ENCODE measurements at places on chromosomes 7 and 10. TPM values are rescaled to one million over a fixed set of nuclear protein-coding genes. Genes with fewer than 3 reads are reported as not detected.

DNA sequence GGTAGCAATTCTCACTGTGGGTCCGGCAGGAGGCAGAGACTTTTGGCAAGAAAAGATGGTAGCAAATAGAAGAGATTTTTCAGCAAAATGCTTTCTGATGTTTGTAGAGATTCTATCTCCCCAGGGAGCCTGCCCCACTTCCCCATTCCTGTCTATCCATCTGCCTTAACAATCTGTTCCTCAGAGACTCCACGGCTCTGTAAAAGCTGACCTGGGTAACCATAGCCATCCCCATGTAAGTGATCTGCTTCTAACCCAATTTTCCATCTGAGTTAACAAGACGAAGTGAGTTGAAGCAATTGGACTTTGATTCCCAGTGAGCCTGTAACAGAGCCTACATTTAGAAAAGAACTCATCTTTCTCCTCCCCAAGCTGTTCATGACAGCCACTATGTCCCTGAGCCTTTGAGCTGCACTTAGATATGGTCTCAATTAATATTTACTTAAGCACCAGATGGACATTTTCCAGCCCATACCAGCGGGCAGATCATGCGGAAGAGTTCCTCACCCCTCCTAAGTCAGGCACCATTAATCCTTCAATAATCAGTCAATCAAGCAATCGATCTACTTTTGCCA lies 896.1 kb downstream of the CCSER2 start:
- no peak overlapping the region for H3K27ac ChIP-seq
- no peaks in the 10 kb centered on the region for H3K36me3 ChIP-seq
- no peak overlapping the region for H3K4me3 ChIP-seq
- no peaks in the 10 kb centered on the region for H3K27me3 ChIP-seq
- no peaks in the 10 kb centered on the region for H3K4me1 ChIP-seq
- no peak for DNase-seq

GRCh38 chr7:16791905-16792698 lies 12.7 kb downstream of the AGR2 start:
- H3K27me3 ChIP-seq = no peaks in the 10 kb centered on the region
- H3K36me3 ChIP-seq = peaks cover 19% of the 10 kb centered on the region
- H3K27ac ChIP-seq = no peak overlapping the region
- DNase-seq = no peak

DNA sequence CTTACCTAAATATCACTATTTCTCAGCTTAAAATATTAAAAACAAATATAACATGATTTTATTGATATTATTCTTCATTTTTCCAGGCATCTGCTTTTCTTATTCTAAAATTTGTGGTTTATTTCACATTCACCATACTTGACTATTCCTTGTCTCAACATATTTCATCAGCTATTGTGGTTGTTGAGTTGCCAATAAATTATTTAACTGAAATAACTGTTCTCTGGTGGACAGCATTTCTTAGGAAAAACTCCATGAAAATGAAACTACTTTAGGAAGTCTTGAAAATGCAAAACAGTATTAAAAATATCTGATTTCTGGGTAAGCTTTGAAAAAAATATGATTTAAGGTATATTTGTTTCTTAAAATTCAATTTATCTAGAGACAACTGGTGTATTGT lies 122.9 kb upstream of the SEMA3A start:
- no peak for DNase-seq
- H3K27ac ChIP-seq = no peak overlapping the region
- H3K4me1 ChIP-seq = no peaks in the 10 kb centered on the region
- H3K27me3 ChIP-seq = no peaks in the 10 kb centered on the region

- H3K36me3 ChIP-seq = no peaks in the 10 kb centered on the region
- H3K4me1 ChIP-seq = no peaks in the 10 kb centered on the region
- DNase-seq = peak; percentile 79
- peak within 1 kb of the TSS; percentile 86 for H3K4me3 ChIP-seq
- H3K27ac ChIP-seq = no peak within 1 kb of the TSS
Measured at GRCh38 chr7:129144095-129144833, at the start of gene TSPAN33. Gene TSPAN33 (plus strand): TSS chr7:129144707. CDS start chr7:129144981, 274 bp downstream.

- no peak overlapping the region for H3K27ac ChIP-seq
- H3K36me3 ChIP-seq = no peaks in the 10 kb centered on the region
- H3K4me3 ChIP-seq = no peak overlapping the region
Measured at GRCh38 chr10:34094146-34094696, 720.9 kb downstream of the PARD3 start.

DNA sequence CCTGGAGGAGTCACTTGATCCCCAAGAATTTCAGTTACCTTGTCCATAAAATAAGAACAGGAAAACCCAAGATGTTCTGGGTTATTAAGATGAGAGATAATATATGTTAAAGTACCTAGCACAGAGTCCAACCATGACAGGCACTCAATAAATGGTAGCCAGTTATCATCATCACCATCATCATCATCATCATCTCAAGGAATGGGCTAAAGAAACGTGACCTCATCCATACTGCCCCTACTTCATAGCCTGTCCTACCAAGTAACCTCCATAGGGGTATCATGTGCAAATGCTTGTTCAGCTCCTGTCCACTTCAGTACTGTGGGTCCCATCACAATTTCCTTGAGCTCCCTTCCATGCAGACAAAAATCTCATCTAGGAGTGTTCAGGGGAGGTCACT lies 14.4 kb downstream of the FGFR2 start:
- H3K36me3 ChIP-seq = no peaks in the 10 kb centered on the region
- no peak overlapping the region for H3K4me3 ChIP-seq
- peaks cover 12% of the 10 kb centered on the region for H3K4me1 ChIP-seq
- no peak for DNase-seq
- H3K27ac ChIP-seq = no peak overlapping the region

The ARF5 gene
- total RNA-seq = 163 TPM

The PRXL2A gene
- total RNA-seq = not detected

The GOLGA7B gene
- 0.26 TPM for total RNA-seq

The EMX2 gene
- not detected for total RNA-seq

Measured in PC-3 (cell line).